HuH-7 (cell line): ENCODE measurements at places on chromosomes 11 and 22.
A peak's percentile ranks its signal among the peaks of the same experiment; 100 is the strongest.

GRCh38 chr11:29217901-29218300 is 798.9 kb downstream of the KCNA4 start:
- no peak for DNase-seq

GRCh38 chr11:8871171-8871775 is 39.7 kb upstream of the AKIP1 start:
- DNase-seq = peak; percentile 77

GRCh38 chr11:64181506-64182411 is 4.2 kb upstream of the STIP1 start:
- DNase-seq = no peak

GRCh38 chr22:11616811-11617210 is 3911.2 kb upstream of the OR11H1 start:
- no peak for DNase-seq

DNA sequence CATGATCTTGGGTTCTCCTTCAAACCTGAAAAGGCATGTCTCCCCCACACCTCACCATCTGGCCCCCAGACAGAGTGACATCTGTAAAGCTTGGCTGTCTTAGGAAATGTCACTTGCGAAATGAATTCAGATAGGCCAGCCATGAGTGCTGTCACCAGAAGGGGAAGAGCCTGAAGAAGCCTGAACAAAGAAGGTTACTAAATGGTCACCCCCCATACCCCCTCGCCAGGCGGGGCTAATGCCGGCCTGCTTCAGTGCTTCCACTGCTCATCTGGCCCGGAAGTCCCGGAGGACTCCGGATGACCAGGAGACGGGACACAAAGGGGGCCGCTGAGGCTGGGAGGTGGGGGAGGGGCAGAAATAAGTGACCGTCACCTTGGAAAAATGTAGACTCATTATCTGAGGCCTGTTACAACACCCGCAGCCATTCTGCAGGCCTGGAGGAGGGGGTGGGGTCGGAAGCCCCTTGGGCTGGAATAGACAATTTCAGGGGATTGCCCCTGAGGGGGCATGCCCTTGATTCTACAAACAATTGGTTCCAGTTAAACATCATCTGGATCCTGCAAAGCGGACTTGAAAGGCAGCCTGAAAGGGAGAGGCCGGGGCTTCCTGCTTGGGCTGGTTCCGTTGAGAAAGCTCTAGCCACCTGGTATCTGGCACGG is 43.2 kb downstream of the NAT10 start:
- DNase-seq = no peak

GRCh38 chr11:118734031-118734430 is 54.6 kb upstream of the TREH start:
- DNase-seq = no peak

DNA sequence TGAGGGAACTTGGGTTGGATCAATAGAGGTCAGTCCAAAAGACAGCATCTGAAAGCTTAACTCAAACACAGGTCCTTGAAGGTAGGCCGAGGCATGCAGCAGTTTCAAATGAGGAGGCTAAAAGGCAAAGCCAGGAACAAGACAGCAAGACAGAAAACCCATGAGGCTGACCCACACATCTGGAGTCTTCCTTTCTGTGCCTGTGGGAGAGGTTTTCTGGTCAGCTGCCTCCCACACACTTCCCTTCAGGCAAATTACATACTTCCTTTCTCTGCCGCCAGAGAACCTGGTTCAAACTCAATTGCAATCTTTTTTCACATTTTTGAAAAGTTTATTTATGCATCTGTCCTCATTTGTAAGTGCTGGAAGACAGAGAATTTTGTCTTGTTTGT is 29.8 kb upstream of the CRTAM start:
- no peak for DNase-seq
